ENCODE measurements at places on chromosomes 12 and 14.

GRCh38 chr12:76177821-76178220, 93.3 kb upstream of the NAP1L1 start:
- no peak for DNase-seq

DNA sequence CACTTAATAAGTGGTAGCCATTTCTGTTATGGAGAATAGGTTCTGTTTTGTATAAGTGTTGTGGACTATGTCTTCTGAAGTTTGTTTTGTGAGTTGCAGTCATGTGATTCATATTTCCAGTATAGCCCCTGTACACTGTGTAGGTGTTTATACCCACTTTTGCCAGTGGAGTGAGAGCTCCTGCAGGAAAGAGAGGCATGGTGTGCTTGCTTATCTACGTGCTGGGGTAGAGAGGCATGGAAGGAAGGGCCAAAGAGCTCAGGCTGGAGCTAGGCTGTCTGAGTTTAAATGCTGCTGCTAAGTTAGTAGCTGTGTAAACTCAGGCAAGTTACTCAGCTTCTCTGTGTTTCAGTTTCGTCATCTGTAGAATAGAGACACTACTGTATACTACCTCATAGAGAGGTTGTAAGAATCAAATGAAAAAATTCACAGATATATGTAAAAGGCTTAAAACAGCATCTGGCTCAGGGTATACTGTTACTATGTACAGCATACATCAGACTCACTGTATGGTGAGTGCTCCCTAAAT, 88.2 kb upstream of the SLC38A2 start:
- no peak for DNase-seq

DNA sequence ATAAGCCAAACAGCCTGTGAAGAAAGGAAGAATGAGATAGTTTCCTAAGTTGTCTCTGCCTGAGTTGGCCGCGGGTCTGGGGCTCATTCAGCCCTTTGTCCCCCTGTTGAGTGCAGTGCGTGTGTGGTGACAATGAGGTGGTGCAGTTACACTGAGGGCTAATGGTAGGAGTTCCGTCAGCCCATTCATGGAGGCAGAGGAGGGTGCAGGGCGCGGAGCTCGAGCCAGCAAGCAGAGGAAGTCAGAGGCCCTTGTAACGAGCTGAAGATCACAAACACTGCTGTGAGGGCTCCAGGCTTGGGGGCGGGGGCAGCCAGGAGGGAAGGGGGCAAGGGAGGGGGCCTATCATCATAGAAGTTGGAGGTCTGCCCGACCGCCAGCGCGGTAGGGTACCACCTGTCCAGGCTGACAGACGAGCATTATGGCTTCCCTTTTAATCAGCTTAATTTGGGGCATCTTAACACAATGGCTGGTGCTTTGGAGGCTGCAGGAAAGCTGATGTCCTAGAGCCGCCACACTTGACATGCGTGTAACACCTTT, 20.5 kb downstream of the CCND2 start:
- no peak for DNase-seq

DNA sequence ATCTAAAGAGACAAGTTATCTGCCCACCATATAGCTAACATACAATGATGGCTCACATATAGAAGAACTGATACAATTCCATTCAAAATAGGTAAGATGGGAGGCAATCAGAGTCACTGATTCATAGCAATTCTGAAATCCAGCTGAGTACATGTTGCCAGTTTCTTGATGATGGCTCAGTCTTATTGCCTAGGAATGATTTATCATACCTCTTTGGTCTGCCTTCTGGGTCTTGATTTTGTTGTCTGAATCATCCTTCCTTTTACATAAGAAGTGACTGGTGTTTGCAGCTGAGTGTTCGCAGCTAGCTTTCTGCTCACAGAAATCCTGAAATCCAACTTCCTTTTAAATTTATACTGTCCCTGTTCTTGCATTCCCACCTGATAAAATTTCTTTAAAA, 463.2 kb upstream of the MGAT4C start:
- no peak for DNase-seq

GRCh38 chr12:104722601-104723534, 235.2 kb downstream of the SLC41A2 start:
- DNase-seq: no peak

- DNase-seq: no peak
Measured at GRCh38 chr12:84134797-84135366, 777.7 kb downstream of the SLC6A15 start.

DNA sequence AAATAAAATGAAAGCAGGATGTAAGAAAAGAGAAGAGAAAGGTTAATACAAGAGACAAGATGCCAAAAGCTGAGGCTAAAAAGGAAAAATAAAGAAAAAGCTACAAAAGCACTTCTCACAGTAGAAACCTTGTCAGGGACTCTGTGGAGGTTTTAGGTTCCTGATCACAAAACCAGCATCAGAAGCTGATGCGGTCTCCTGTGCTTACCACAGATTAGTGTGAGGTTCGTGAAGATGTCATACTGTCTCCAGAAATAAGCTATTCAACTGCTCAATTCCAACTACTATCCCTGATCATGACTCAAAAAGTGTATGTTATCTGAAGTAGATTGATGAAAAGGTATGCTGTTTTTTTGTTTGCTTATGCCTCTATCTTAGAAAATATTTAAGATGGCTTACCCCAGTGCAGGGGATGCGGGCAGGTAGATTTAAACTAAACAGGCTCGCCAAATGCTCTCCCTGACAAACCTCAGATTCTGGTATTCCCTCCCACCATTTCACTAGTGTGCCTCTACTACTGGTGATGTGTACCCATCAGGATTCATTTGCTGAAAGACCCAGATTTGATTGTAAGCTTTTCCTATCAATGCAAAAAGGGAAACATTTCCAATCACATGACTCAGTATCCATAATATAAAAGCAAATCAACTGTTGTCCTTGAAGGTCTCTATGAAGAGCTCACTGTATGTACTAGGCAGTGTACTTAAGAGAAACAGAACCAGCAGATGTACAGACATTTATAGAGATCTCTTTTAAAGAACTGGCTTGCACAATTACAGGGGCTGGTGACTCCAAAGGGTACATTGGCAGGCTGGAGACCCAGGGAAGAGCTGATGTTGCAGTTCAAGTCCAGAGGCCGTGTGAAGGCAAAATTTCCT, 169.5 kb upstream of the FOXN3 start:
- no peak for DNase-seq
